ENCODE measurements at places on chromosomes 1 and 21.
A peak's percentile ranks its signal among the peaks of the same experiment; 100 is the strongest.

GRCh38 chr1:69673321-69673720 lies 105.6 kb downstream of the LRRC7 start:
- H3K36me3 ChIP-seq = no peaks in the 10 kb centered on the region
- no peak overlapping the region for H3K4me3 ChIP-seq
- H3K4me1 ChIP-seq = no peaks in the 10 kb centered on the region
- no peak for ATAC-seq
- H3K27me3 ChIP-seq = no peaks in the 10 kb centered on the region

GRCh38 chr1:66380452-66381212 lies 153.3 kb upstream of the SGIP1 start:
- no peaks in the 10 kb centered on the region for H3K27me3 ChIP-seq
- peak overlapping the region; percentile 92 for H3K27ac ChIP-seq
- H3K4me1 ChIP-seq = peaks cover 46% of the 10 kb centered on the region
- peak; percentile 87 for ATAC-seq

- H3K27me3 ChIP-seq = peaks cover 21% of the 10 kb centered on the region
- H3K27ac ChIP-seq = no peak within 1 kb of the TSS
- H3K36me3 ChIP-seq = no peaks in the 10 kb centered on the region
- ATAC-seq = no peak
- H3K4me3 ChIP-seq = no peak within 1 kb of the TSS
These were observed at the start of gene CTSE for GRCh38 chr1:206023695-206024094. TSS of gene CTSE (minus strand) at chr1:206023895. CDS start at chr1:206023791, 104 bp downstream.

GRCh38 chr1:3924186-3924824 lies 24.2 kb upstream of the C1orf174 start:
- H3K36me3 ChIP-seq = no peaks in the 10 kb centered on the region
- H3K27me3 ChIP-seq = no peaks in the 10 kb centered on the region
- peaks cover 2% of the 10 kb centered on the region for H3K4me1 ChIP-seq
- no peak overlapping the region for H3K4me3 ChIP-seq
- no peak for ATAC-seq

DNA sequence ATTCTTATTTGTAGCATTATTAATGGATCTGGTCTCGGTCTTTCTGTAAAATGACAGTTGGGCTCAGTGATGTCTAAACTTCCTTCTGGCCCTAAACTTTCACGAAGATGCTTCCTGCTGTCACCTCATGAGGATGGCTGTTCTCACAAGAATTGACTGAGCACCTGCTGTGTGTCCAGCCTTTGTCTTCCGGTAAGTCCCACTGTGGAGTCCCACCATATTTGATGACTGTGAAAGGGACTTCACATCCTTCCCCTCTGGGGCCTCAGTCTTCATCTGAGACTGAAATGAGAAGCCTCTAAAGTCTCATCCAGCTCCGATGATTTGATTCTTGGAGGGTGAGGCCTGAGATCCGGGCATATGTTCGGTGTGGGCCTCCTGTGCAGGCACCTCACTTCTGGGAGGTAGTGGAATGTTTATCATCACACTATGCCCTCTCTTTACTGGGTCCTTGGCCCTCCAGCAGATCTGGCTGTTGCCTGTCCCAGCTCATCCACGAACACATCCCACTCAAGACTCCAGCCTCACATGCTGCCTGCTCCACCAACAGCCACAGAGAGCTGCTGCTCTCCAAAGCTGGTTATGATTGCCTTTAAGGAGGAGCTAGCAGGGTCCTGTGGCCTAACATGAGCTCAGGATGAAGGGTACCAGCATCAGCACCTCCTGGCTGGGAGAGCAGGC lies 95.8 kb downstream of the KCNN3 start:
- ATAC-seq = no peak
- no peaks in the 10 kb centered on the region for H3K4me1 ChIP-seq
- H3K4me3 ChIP-seq = no peak overlapping the region
- no peak overlapping the region for H3K27ac ChIP-seq

GRCh38 chr1:88647249-88647645 lies 36.8 kb upstream of the PKN2 start:
- no peaks in the 10 kb centered on the region for H3K4me1 ChIP-seq
- no peaks in the 10 kb centered on the region for H3K36me3 ChIP-seq
- H3K4me3 ChIP-seq = no peak overlapping the region
- peak; percentile 40 for ATAC-seq
- H3K27ac ChIP-seq = no peak overlapping the region
- no peaks in the 10 kb centered on the region for H3K27me3 ChIP-seq

DNA sequence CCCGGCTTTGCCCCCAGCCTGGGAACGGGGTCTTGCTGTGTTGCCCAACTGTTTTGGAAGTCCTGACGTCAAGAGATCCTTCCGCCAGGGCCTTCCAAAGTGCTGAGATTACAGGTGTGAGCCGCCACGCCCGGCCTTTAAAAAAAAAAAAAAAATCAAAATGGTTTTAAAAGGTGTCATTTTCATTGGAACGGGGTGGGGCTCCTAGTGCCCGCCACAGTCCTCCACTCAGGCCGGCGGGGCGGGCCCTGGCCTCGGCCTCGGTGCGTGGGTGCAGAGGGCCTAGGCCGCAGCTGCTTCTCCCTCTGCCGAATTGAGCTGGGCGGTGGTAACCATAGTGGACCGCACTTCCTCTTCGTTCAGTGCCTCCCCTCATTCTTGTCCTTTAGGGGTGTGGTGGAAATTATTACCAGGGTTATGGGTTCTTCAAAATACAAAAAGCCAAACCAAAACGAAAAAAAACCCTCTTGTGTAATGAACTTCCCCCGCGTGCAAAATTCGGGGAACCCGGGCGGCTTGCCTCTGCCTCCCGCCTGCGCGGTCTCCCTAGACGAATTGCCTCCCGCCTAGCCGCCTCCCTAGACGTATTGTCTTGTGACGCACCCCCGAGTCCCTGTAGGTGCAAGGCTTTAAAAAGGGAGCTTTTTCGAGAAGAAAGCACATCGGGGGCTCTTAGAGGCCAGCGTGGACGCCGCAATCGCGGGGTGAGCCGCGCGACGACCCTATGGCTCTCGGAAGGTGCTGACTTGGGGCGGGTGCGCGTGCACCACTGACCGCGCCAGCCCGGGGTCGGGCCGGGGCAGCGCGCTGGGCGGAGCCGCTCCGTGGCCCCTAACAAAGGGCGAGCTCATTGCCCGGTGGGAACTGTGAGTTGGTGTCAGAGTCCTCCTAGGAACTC lies 10.5 kb upstream of the SPEN start:
- no peaks in the 10 kb centered on the region for H3K4me1 ChIP-seq
- ATAC-seq = peak; percentile 10
- H3K36me3 ChIP-seq = peaks cover 18% of the 10 kb centered on the region

- no peaks in the 10 kb centered on the region for H3K36me3 ChIP-seq
- peaks cover 39% of the 10 kb centered on the region for H3K27me3 ChIP-seq
- H3K27ac ChIP-seq = no peak overlapping the region
- no peak overlapping the region for H3K4me3 ChIP-seq
- ATAC-seq = no peak
- no peaks in the 10 kb centered on the region for H3K4me1 ChIP-seq
These were observed 428.4 kb downstream of the PTPRU start for GRCh38 chr1:29664711-29665110.

DNA sequence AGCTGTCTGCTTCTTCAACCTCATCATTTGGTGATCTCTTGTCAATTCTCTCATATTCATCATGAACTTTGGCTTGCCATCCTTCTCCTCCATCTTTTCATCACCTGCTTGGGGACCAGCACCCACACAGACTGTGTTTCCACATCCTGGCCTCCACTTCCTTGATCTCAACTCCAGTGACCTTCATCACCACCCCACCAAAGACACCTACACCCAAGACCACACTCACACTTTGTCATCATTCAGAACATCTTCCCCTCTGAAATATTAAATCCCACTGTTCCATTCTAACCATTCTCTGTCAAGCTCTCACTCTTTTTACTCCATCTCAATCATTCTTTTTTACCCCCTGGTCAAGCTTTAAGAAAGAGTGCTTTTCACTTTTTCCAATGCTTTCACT lies 115.5 kb upstream of the VAV3 start:
- no peaks in the 10 kb centered on the region for H3K36me3 ChIP-seq
- H3K4me1 ChIP-seq = peaks cover 40% of the 10 kb centered on the region
- H3K4me3 ChIP-seq = peak overlapping the region; percentile 49
- no peaks in the 10 kb centered on the region for H3K27me3 ChIP-seq

GRCh38 chr1:98277118-98277517 lies 356.3 kb upstream of the DPYD start:
- no peak overlapping the region for H3K4me3 ChIP-seq
- H3K4me1 ChIP-seq = no peaks in the 10 kb centered on the region
- no peaks in the 10 kb centered on the region for H3K36me3 ChIP-seq
- no peak overlapping the region for H3K27ac ChIP-seq
- no peak for ATAC-seq

GRCh38 chr21:9772348-9772672 lies 749.1 kb upstream of the TPTE start:
- H3K36me3 ChIP-seq = no peaks in the 10 kb centered on the region
- no peak overlapping the region for H3K27ac ChIP-seq
- no peak for ATAC-seq
- no peak overlapping the region for H3K4me3 ChIP-seq

DNA sequence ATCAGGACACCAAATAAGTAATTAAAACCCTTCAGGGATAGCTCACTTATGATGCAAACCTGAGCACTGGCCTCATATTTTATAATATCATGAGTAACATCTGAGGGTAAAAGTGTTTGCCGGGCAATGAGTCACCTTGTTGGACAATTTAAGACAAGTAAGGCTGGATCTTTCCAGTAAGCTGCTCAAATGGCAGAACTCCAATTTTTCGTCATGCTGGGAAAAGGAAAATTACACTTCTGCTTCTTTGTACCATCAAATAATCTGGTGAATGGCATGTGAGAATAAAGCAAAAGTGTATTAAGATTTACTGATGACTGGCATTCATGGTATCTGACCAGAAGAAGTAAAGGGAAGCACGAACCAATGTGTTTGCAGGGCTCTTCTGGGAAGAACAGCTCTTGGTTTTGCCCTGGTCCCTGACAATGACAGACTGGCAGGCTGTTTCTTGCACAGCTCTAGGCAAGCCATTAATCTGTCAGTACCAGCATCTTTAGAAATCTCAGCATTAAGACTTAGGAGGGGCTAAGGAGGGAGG lies 392.2 kb downstream of the VAV3 start:
- H3K36me3 ChIP-seq = peaks cover 8% of the 10 kb centered on the region
- H3K27me3 ChIP-seq = no peaks in the 10 kb centered on the region
- no peaks in the 10 kb centered on the region for H3K4me1 ChIP-seq
- no peak overlapping the region for H3K27ac ChIP-seq

Data from activated T-helper 17 cell treated with anti-CD3 and anti-CD28 coated beads, Interleukin-2, amount 50 U/mL, for 72 hours (primary cell).